Activated CD4-positive, alpha-beta memory T cell treated with anti-CD3 and anti-CD28 coated beads for 36 hours (primary cell): ENCODE measurements at places on chromosomes 1 and 21. TPM values are rescaled to one million over a fixed set of nuclear protein-coding genes. Genes with fewer than 3 reads are reported as not detected.
A peak's percentile ranks its signal among the peaks of the same experiment; 100 is the strongest.

GRCh38 chr1:209029737-209030136, 553.8 kb upstream of the CAMK1G start:
- H3K36me3 ChIP-seq: no peaks in the 10 kb centered on the region
- peaks cover 5% of the 10 kb centered on the region for H3K27me3 ChIP-seq
- H3K4me1 ChIP-seq: no peaks in the 10 kb centered on the region
- no peak overlapping the region for H3K4me3 ChIP-seq
- H3K27ac ChIP-seq: no peak overlapping the region

GRCh38 chr1:157551694-157552693, at the start of gene FCRL5:
TSS of gene FCRL5 (minus strand) at chr1:157552515. CDS start at chr1:157552362, 153 bp downstream.
- DNase-seq: no peak
- peaks cover 11% of the 10 kb centered on the region for H3K27me3 ChIP-seq
- H3K27ac ChIP-seq: no peak within 1 kb of the TSS
- no peak within 1 kb of the TSS for H3K4me3 ChIP-seq
- H3K4me1 ChIP-seq: peaks cover 5% of the 10 kb centered on the region

- peaks cover 12% of the 10 kb centered on the region for H3K4me1 ChIP-seq
- H3K27me3 ChIP-seq: peaks cover 14% of the 10 kb centered on the region
- no peaks in the 10 kb centered on the region for H3K36me3 ChIP-seq
- H3K4me3 ChIP-seq: no peak overlapping the region
- H3K27ac ChIP-seq: no peak overlapping the region
- no peak for DNase-seq
These were observed 111.1 kb upstream of the COA6 start for GRCh38 chr1:234262007-234262753.

DNA sequence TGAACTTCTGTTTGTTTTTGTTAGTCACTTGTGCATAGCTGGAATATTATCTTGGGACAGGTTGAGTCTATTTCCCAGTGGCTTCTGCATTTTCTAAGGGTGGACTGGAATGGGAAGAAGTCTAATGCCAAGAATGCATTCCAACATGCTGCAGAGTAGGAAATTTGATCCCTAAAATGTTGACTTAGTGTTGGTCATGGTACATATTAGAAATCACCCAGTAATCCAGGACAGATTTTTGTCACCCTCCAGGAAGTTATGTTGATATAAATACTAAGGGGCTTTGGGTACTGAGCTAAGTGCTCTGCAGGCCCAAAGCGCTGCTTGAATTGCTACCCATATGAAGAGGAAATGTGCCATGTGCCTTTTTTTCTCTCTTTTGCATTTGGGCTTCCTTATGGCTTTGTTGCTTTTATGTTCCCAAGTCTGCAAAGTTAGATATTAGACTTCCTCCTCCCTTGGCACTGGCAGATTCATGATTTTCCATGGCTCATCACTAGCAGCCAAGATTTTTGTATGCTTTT, 10.0 kb downstream of the ARID1A start:
- H3K27ac ChIP-seq: peak overlapping the region; percentile 52
- peaks cover 28% of the 10 kb centered on the region for H3K36me3 ChIP-seq
- peaks cover 41% of the 10 kb centered on the region for H3K4me1 ChIP-seq
- no peak for DNase-seq

- no peak for DNase-seq
- no peaks in the 10 kb centered on the region for H3K4me1 ChIP-seq
- H3K27ac ChIP-seq: no peak overlapping the region
These were observed 86.8 kb downstream of the CAMK2N1 start for GRCh38 chr1:20399196-20399595.

DNA sequence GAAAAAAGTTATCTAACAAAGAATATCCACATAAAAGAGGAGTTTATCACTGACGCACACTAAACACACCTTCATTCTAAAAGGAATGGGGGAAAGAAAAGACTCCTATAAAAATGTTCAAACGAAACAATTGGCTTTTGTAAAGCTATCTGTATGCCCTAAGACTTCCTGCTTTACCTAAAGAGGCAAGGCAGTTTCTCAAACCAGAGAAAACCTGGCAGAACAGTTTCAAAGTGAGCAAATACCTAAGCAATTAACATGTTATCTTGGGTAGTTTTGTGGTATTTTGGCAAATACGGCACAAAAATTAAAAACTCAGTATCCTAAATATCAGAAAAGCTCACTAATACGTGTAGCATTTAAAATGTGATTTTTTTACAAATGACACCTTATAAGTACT, 1.9 kb downstream of the PUM1 start:
- peak overlapping the region; percentile 100 for H3K27ac ChIP-seq
- H3K4me1 ChIP-seq: peaks cover 36% of the 10 kb centered on the region
- peaks cover 24% of the 10 kb centered on the region for H3K36me3 ChIP-seq
- peaks cover 2% of the 10 kb centered on the region for H3K27me3 ChIP-seq

DNA sequence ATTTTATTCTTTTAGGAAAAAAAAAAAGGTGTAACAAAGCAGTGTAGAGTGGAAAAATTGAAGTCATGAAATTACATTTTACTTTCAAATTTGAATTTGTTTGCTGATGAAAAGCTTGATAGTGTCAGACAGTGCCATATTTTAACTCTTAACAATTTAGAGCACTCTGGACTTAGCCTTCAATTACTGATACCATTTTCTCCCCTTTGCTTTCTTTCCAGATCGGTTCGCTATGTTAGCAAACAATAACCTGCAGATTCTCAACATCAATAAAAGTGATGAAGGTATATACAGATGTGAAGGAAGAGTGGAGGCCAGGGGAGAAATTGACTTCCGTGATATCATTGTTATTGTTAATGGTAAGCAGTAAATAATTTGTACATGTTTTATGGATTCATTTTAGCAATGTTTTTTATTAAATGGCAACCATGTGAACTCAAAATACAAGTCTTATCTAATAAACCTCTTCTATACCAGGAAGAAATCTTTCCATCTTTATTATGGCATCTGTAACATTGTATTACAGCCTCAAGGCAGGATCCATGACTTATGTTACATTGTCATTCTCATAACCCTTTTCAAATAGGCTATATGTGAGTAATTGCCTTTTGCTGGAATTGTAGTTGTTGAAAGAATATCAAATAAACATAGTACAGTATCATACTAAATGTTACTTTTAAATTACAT, 293.8 kb downstream of the NCAM2 start:
- no peaks in the 10 kb centered on the region for H3K4me1 ChIP-seq
- no peaks in the 10 kb centered on the region for H3K27me3 ChIP-seq
- no peak overlapping the region for H3K27ac ChIP-seq
- no peak overlapping the region for H3K4me3 ChIP-seq
- H3K36me3 ChIP-seq: no peaks in the 10 kb centered on the region
- no peak for DNase-seq

GRCh38 chr1:184379111-184379752, 7.6 kb upstream of the C1orf21 start:
- no peak for DNase-seq
- no peak overlapping the region for H3K4me3 ChIP-seq
- H3K4me1 ChIP-seq: no peaks in the 10 kb centered on the region
- peaks cover 32% of the 10 kb centered on the region for H3K27me3 ChIP-seq
- H3K27ac ChIP-seq: no peak overlapping the region

DNA sequence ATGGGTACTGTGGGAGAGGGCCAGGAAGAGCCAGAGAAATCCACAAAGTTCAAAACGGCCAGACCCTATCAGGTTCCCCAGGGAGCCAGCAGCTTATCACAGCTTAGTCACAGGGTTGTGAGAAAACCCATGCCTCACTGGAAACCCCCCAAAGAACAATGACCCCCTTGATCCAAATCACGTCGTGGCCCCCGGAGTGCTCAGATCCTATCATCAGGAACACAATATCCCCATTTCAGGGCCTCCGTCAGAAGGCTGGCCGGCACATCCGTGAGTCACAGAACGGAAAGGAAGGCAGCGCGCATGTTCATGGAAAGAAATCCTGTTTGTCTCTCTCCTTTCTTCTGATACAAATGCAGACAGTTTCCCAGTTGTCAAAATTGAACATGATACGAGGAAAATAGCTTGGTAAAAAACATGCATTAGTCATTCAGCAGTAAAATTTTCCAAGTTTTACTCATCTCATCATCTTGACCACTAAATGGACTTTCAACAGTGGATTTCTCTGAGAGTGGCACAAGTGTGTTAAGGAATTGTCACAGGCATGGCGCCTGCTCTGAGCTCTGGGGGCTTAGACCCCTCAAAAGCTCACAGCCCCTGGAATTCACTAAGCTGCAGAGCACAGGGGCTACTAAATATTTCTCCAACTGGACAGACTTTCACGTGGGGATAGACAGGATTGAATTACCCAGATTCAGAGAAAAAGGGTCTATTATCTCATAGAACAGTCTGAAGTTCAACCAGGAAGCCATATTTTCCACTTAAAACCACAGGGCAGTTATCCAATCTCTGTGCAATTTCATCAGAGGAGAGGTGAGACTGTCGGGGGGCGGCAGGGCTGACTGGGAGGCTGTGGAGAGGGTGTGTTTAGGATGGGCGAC, 124.8 kb downstream of the RIPK4 start:
- no peaks in the 10 kb centered on the region for H3K4me1 ChIP-seq
- H3K27ac ChIP-seq: no peak overlapping the region
- no peak for DNase-seq

DNA sequence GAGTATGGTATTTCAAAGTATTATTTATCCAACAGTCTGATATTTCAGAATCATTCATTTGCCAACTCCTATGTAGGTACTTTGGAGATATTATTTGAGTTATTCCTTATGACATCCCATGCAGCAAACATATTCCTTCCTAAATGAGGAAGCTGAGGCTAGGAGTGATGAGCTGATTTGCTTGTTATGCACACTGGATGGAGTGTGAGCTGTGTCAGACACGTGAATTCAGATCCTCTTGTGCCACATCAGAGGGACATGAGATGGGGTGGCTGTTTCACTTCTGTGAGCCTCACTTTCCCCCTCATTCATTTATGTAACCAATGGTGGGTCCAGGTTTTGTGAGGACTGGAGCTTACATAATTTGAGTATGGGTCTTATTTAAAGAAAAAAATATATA, 215.9 kb downstream of the DISC1 start:
- H3K4me3 ChIP-seq: no peak overlapping the region
- H3K4me1 ChIP-seq: peaks cover 8% of the 10 kb centered on the region
- no peak for DNase-seq
- no peaks in the 10 kb centered on the region for H3K27me3 ChIP-seq

GRCh38 chr1:38579056-38579455, 280.5 kb downstream of the RRAGC start:
- no peaks in the 10 kb centered on the region for H3K36me3 ChIP-seq
- peaks cover 6% of the 10 kb centered on the region for H3K4me1 ChIP-seq
- no peak overlapping the region for H3K4me3 ChIP-seq
- H3K27me3 ChIP-seq: peaks cover 33% of the 10 kb centered on the region
- no peak overlapping the region for H3K27ac ChIP-seq

DNA sequence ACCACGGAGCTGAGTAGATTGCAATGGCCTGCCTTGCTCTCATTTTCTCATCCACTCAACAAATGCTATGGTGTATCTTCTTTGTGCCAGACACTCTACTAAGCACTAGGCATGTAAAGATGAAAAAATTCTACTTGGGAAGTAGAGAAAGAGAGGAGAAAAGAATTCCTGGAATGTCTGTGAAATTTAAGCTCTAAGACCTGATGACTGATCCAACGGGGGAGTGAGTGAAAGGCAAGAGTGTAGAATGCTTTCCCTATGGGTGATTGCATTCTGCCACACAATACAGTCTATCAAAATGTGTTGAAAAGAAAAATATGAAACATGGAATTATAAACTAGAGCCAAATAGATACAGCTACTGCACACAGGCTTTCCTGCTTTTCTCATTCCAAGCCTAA, 82.3 kb downstream of the CYYR1 start:
- H3K4me1 ChIP-seq: no peaks in the 10 kb centered on the region
- no peak overlapping the region for H3K4me3 ChIP-seq
- H3K27me3 ChIP-seq: no peaks in the 10 kb centered on the region
- DNase-seq: no peak
- H3K27ac ChIP-seq: no peak overlapping the region

DNA sequence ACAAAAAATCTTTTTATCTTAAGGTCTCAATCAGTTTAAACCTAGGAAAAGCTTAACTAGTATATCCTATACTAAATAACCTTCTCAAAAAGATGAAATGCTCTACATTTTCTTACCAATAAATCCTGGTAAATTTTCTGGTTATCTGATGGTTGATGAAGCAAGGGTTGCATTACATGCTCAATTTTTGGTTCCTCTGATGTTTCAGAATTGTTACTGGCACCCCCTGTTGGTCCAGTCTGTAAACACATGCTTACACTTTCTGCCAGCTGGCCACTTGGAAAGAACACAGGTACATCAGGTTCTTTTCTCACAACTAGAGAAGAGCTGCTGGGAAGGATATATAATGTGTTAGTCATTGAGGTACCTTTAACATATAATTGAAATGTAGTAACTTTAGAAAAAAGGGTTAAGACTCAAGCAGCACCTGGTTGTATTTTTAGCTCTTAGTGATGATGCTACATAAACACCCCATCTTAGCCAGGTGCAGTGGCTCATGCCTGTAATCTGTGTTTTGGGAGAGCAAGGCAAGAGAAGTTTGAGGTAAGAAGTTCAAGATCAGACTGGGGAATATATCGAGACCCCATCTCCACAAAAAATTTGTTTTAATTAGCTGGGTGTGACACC, 30.9 kb upstream of the TAL1 start:
- no peak overlapping the region for H3K4me3 ChIP-seq
- DNase-seq: peak; percentile 46

DNA sequence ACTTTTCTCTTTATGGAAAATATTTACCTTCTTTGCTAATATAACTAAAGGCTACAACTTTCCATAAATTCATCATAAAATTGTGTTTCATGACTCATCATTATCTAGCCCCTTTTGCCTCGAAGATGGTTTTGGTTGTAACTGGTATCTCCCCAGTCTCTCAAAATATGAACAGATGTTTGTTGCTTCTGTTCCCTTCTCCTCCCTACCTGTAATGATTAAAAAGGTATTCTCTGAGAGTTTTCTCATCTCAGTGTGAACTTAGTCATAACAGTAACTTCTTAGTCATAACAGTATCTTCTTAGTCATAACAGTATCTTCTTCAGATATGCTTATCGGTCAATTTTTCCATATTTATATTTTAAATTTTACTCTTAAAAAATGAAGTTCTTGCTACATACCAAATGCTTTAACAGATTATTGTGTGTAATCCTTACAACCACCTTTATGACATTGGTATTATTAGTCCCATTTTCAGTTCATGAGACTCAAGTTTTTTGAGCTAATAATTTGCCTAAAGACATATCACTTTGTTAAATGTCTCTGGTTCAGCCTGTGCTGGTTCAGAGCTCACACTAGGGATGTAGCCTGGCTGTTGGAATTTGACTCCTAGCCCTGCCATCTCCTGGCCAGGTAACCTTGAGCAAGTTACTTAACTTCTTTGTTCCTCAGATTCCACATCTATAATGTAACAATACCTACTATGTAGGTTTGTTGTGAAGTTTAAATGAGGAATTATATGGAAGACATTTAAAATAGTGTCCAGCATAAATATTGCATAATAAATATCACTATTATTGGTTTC, 32.6 kb downstream of the ATP1B1 start:
- peak overlapping the region; percentile 14 for H3K27ac ChIP-seq
- no peaks in the 10 kb centered on the region for H3K36me3 ChIP-seq
- peaks cover 4% of the 10 kb centered on the region for H3K4me1 ChIP-seq

- no peaks in the 10 kb centered on the region for H3K36me3 ChIP-seq
- no peak overlapping the region for H3K4me3 ChIP-seq
- no peak for DNase-seq
These were observed 75.2 kb upstream of the GALNT2 start for GRCh38 chr1:229991724-229992333.

The CSTB gene
- total RNA-seq: 42.3 TPM

The CHIA gene
- not detected for total RNA-seq

The GCSAML gene
- not detected for total RNA-seq

The LMX1A gene
- total RNA-seq: not detected

The ERICH3 gene
- not detected for total RNA-seq

The KLF17 gene
- not detected for total RNA-seq

The ACKR1 gene
- total RNA-seq: not detected
